ENCODE measurements at places on chromosomes 11 and 22. TPM values are rescaled to one million over a fixed set of nuclear protein-coding genes. Genes with fewer than 3 reads are reported as not detected.

DNA sequence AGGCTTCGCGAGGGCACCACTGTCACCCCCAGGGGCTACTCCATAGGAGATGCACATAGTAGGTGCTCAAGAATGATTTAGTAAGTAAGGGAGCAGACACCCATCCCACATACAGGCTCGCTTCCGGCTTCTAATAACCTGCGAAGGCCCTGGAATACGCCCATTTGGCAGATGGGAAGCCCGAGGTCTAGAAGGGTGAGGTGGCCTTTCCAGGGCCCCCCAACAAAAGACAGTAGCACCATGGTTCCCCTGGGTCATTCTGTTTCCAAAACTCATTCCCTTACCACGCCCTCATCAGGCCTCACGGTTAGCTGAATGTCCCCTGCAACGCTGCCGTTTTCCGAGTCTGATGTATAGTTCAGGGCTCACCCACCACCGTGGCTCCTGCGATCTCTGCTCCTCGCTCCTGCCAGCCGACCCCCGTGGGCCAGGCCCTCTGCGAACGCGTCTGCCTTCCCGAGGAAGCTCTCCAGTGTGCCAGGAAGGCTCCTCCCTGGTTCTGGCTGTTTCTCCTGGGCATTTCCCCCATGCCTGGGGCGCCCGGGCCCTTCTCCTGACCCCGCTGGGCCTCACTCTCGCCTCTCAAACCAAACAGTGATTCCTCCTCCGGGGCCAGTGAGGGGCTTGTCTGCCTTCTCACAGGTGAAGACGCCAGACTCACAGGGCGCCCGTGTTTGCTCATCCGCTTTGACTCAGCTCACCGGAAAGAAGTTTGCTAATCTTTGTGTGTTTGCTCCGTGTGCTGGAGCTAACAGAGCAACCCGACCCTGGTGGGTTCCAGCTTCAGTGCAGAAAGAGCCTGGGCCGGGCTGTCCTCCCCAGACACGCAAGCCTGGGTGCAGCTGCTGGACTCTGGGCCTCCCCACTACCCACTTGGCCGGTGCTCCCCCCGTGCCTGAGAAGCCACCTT, 86.6 kb downstream of the RTL6 start:
- DNase-seq: no peak

- DNase-seq: no peak
Observed at GRCh38 chr22:39430576-39431150, 26.1 kb upstream of the MGAT3 start.

DNA sequence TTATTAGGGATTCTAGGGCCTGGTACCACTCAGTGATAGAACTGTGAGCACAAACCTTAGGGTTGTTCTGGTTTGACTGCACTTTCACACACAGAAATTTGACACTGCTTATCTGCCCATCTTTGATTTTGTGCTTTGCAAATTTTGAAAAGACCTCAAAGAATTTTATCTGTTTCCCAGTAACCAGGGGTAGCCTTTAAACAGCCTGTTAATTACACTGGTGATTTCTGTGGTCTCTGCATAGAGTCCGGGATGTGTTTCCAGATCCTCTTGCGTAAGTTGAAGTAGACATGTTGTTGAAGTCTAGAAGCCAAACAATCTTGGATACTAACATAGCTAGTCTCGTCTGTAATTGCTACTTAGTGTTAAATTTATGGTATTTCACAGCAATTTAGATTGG, 75.3 kb downstream of the C22orf31 start:
- no peak for DNase-seq

DNA sequence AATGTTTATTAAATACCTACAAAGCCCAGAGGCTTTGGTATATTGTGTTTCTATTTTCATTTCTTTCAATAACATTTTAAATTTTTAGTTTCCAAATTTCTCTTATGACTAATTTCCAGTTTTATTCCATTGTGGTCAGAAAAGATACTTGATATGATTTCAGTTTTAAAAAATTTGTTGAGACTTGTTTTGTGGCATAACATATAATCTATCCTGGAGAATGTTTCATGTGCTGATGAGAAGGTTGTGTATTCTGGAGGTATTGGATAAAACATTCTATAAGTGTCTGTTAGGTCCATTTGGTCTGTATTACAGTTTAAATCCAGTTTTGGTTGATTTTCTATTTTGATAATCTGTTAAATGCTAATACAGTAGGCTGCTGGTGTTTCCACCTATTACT, 9.8 kb upstream of the RAG1 start:
- DNase-seq: no peak

- DNase-seq: no peak
Observed at GRCh38 chr22:17109113-17109865, 11.9 kb downstream of the TMEM121B start.

- DNase-seq: no peak
Observed at GRCh38 chr11:34583818-34584217, 37.1 kb upstream of the EHF start.

GRCh38 chr11:35723913-35724312, 61.3 kb downstream of the TRIM44 start:
- no peak for DNase-seq

- no peak for DNase-seq
Observed at GRCh38 chr11:47399860-47400767, 8.3 kb upstream of the SLC39A13 start.

DNA sequence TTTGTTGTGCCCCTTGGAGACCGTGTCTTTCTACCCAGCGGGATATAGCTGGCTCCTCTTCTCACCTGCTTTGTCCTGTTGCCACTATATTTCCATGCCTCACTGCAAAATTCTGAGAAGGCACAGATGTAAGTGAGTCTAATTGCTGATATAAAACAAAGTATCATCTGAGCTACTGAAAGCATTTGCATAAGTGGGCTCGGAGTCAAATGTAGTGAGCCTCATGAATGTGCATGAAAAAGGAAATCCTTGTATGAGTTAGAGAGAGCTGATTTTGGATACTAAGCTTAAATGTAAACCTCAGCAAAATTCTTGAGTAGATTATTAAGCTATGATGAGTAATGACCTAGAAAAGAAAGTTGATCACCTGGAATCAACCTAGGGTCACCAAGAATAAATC, 13.9 kb downstream of the OVCH2 start:
- no peak for DNase-seq

GRCh38 chr11:15327786-15328231, 213.1 kb downstream of the INSC start:
- DNase-seq: peak; percentile 31

- no peak for DNase-seq
Observed at GRCh38 chr11:19374151-19374569, 133.4 kb upstream of the E2F8 start.

- DNase-seq: no peak
Observed at GRCh38 chr11:127607487-127608085, 607.0 kb upstream of the KIRREL3 start.

DNA sequence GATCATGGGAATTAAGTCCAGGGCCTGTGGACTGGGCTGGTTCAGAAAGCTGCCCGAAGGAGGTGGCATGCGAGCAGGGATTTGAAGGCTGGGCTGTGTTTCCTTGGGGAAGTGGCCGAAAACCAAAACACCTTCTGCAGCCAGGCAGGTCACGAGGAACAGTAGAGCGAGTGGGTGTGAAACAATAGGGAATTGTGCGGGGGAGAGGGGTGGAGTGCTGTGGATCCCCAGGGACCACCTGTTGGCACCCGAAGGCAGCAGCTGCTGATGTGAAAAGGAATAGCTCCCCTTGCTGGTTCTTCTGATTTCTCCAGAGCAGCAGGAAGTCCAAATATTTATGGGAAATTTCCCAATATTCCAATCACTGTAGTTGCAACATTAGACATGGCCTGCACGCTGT, 24.6 kb downstream of the TP53I11 start:
- no peak for DNase-seq

- DNase-seq: no peak
Observed at GRCh38 chr11:36540998-36541397, 26.8 kb upstream of the RAG1 start.

- DNase-seq: no peak
Observed at GRCh38 chr11:110182886-110183285, 89.7 kb downstream of the ZC3H12C start.

DNA sequence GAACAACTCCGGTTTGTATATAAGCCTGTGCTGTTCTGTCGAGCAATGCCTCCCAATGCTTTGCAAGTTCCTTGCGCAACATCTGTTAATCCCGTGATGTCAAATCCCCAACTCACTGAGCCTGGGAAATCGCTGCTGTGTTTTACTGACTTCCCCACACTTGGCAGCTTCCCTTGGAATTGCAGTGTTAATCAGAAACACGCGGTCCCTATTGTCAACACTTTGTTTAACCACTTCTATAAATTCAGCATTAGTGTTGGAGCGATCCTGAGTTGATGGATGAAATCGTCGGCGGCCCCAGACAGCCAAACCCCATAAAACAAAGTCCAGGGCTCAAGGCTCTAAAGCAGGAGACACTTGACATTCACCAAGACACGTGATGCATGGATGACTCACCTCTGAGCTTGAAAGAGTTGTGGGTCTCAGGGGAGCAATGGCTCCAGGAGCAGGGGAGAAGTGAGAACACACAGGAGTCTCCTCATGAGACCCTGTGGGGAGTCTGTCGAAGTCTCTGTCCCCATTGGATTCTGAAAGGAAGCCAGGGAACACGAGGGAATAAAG, 555.3 kb downstream of the MIAT start:
- peak; percentile 92 for DNase-seq

GRCh38 chr22:19110064-19110458, 12.2 kb downstream of the DGCR2 start:
- DNase-seq: no peak

DNA sequence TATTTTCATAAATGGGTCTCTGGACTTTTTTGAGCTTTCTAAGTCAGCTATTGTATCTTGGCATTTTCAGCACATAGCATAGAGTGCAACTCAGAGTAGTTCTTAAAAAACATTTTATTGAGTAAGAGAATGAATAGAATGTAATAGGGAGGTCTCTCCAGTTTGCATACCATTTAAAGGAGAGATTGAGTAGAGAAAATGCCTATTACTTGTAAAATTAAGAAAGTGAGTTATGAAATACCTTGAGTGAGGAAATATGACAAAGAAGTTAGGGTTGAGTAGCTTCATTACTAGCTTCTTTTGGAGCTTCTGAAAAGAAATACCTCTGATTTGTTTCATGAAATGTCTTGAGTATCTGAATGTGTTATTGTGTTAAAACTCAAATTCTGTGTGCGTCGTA, 140.0 kb downstream of the AASDHPPT start:
- DNase-seq: no peak

Gene VPREB1
- total RNA-seq: not detected

Gene IL10RA
- total RNA-seq: 6.2 TPM

Gene PDGFD
- total RNA-seq: 8.2 TPM

Gene SCGB1D2
- total RNA-seq: 297 TPM

Gene SMIM38
- total RNA-seq: 0.13 TPM

Gene ANO5
- 0.91 TPM for total RNA-seq

Gene TMA7B
- total RNA-seq: not detected

Measured in lower leg skin (tissue), 4 donors.